ENCODE measurements at places on chromosomes 11 and 22.

GRCh38 chr22:49962751-49963646 lies 2.4 kb downstream of the PIM3 start:
- peak; percentile 6 for DNase-seq

DNA sequence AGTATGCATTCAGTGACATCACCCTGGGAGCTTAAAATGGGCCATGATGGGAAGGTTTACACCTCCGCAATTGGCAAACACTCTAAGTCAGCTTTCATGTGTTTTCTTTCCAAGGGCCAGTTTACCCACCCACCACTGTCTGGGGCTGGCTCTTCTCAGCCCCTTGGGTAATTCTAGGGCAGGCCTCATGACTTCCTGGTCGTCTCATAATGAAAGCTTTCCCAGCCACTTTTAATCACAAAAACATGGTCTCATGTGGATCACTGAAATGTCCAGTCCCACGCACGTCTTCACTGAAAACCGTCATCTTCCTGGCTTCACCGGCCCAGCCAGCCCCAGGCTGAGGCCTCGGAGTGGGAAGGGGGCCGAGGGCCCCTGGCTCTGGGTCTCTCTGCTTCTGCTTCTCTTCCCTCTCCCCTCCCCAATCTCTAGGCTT lies 58.5 kb upstream of the ANO1 start:
- no peak for DNase-seq

DNA sequence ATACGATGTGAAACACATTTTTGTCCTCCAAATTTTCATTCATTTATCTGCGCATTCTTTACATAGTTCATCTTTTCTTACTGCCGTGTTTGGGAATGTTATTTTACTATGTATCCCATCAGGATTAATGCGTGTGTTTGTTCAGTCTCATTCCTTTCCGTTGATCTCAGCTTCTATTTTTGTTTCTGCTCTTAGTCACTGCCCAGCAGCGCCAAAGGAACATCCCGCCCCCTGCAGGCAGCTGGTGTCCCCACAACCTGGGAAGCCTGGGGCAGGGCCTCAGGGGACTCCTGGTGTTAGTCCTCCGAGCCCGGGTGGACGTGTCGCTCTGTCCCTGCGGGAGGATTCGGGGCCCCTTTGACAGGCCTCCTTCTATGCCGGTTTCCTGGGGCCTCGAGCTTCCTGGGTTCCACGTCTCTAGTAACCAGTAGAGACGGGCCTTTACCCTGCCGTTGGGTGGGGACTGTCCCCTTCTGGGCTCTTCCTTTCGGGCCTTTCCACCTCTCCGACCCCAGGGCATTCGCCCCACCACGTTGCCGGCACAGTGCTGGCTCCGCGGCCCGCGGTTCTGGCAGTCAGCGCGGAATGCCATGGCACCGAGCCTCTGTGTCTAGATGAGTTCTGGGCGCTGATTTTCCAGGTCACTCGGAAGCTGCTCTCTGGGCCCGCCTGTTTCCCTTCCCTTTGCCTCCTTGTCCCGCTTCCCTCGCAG lies 39.8 kb downstream of the WEE1 start:
- DNase-seq: peak; percentile 88

GRCh38 chr11:11691296-11692151 lies 69.7 kb upstream of the GALNT18 start:
- no peak for DNase-seq

- no peak for DNase-seq
These were observed 43.4 kb downstream of the BCR start for GRCh38 chr22:23223569-23224317.

- no peak for DNase-seq
These were observed 2.1 kb upstream of the RBM4 start for GRCh38 chr11:66636411-66636810.

DNA sequence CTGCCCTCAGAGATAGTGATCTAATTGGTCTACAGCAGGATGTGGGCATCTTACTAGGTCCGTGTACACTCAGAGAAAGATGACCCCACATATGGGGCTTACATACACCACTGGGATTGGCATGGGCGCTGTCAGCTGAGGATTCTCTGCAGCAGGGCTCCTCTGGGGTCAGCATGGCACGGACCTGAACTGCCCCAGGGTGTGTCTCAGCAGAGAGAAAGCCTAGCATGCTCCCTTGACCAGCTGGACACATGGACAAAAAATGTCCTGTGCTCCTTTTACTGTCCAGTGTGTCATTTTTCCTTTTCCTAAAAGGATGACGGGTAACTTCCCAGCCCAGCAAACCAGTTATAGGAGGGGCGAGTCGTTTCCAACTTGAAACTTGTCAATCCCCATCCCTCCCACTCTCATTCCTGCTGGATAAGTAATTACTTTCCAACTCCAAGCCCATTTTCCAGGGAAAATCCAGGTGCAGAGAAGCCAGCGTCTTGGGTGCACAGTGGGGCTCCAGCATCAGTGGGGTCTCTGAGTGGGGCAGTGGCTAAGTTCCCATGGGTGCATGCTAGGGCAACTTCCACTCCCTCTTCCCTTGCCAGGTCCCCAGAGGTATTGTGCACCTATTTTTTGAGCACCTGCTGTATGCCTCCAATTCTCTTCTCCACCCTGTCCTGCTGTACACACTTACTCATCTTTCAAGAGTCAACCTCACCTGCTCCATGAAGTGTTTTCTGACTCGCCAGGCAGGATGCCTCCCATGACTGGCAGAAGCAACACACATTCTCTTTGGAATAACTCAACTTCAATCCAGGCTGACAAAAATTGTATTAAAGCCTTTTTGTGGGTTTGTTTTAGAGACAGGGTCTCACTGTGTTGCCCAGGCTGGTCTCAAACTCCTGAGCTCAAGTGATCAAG lies 5.0 kb downstream of the VSTM5 start:
- DNase-seq: no peak

DNA sequence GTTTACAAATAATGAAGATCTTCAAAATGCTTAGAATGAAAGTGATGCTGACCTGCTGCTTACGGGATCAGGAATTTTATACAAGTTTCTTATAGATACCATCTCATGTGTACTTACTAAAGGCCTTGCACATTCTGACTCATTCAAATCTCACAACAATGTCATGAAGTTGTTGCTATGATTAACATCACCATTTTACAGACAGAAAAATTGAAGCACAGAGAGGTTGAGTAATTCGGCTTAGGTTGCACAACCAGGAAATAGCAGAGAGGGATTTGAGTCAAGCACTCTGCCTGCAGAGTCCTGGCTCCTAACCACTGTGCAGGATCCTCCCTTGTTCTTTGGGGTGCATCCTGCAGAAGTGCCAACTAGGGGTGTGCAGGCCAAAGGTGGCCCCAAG lies 471.9 kb downstream of the MIAT start:
- DNase-seq: no peak

- DNase-seq: no peak
These were observed 416.3 kb downstream of the AASDHPPT start for GRCh38 chr11:106493751-106494150.

GRCh38 chr11:63551889-63552266 lies 11.3 kb downstream of the PLAAT2 start:
- DNase-seq: no peak
